ENCODE measurements at places on chromosomes 5 and 9.

DNA sequence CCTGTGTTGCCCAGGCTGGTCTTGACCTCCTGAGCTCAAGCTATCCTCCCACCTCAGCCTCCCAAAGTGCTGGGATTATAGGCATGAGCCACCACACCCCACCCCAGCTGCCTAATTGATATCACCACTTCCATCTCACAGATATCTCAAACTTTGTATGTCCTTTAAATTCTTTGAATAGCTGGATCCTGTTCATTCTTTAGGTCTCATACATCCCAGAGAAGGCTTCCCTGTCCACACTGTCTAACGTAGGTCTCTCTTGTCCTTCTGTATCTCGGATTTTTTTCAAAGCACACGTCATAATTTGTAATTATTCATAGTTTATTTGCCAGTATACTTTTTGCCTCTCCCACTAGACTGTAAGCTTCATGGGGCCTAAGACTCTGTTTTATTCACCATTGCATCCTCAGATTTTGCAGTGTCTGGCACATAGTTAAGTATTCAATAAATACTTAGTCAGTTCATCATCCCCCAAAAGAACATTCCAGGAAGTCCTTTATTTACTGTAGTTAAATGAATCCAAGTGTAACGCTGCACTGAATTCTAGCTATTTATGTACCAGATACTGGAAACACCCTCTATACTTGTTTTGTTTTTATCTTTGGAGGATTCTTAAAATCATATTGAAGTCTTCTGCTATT lies 10.5 kb downstream of the ARSK start:
- DNase-seq, result no peak

GRCh38 chr9:119667163-119667562 lies 297.9 kb upstream of the BRINP1 start:
- DNase-seq, result no peak

GRCh38 chr5:7881816-7882215 lies 12.9 kb downstream of the MTRR start:
- DNase-seq, result no peak

GRCh38 chr9:88498880-88499279 lies 36.1 kb upstream of the NXNL2 start:
- no peak for DNase-seq

GRCh38 chr9:122180633-122181032 lies 20.9 kb downstream of the MORN5 start:
- no peak for DNase-seq

GRCh38 chr5:88760527-88760926 lies 122.5 kb downstream of the MEF2C start:
- DNase-seq, result no peak

GRCh38 chr9:128705051-128705965 lies 3.0 kb downstream of the PKN3 start:
- DNase-seq, result no peak

DNA sequence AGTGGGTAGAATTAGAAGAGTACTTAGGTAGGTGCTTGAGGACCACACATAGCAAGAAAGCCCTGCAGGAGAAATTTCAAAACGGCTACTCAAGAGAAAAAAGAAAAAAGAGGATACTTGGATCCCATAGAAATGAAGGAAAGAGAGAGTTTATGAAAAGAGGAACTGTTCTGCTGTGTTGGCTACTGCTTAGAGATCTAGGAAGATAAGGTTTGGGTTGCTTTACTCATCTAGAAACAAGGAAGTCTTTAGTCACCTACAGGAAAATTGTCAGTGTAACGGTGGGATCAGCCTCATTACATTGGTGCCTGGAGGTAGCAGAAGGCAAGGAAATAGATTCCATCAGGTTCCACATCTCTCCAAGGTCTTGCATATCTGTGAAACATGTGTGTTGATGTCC lies 14.8 kb upstream of the C5orf46 start:
- DNase-seq, result no peak

GRCh38 chr5:22488427-22488826 lies 364.7 kb downstream of the CDH12 start:
- no peak for DNase-seq

DNA sequence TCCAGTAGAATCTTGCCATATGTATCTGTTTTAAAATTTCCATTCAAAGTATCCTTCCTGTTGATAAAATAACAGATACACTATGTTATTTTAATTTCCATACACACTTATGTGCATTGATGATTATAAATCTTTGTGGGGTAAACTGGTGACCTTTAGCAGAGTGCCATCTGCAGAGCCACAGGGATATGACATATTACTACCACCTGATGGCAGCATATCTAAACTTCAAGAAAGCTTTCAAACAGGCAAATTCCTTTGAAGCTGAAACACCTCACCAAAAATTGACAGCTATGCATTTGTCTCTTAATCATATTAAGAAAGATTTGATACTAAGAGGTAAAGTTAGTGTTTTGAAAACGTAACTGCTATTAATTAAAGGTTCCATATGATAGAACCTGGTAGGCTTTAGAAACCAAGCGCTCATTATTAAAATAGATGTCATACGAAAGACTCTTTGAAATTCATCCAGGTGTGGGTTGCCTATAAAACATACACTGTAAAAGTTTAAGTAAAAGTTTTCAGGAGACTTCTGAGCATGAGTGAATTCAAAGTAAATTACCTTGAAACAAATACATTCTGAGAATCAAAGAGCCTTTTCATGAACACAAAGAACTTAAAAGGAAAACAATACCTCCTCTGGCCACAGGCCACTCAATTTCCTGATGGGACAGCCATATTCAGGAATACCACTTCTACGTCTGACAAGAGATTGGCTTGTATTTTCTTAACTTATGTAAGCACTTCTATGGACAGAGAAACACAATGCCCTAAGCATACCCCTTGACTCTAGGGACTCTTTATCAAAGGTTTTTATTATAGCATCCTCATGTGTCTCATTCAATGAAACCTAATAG lies 93.3 kb downstream of the KIAA0825 start:
- DNase-seq, result no peak

DNA sequence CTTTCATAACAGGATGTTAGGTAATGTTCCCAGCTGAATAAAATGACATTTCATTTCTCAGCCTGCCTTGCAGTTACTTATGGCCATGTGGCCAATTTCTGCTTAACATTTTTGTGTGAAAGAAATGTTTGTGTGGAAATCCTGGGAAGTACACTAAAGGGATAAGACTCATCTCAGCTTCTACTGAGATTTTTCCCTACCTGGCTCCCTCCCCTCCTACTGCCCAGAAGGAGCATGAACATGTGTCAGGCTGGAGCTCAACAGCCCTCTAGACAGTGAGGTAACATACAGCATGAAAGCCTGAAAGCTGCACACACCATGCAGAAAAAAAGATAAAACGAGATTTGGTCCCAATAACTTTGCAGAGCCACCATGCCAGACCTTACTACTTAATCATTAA lies 288.4 kb upstream of the COX7C start:
- DNase-seq, result no peak
